ENCODE measurements at places on chromosomes 3 and 15.
A peak's percentile ranks its signal among the peaks of the same experiment; 100 is the strongest.

- DNase-seq, result no peak
Measured at GRCh38 chr15:51229907-51230330, 108.5 kb downstream of the CYP19A1 start.

DNA sequence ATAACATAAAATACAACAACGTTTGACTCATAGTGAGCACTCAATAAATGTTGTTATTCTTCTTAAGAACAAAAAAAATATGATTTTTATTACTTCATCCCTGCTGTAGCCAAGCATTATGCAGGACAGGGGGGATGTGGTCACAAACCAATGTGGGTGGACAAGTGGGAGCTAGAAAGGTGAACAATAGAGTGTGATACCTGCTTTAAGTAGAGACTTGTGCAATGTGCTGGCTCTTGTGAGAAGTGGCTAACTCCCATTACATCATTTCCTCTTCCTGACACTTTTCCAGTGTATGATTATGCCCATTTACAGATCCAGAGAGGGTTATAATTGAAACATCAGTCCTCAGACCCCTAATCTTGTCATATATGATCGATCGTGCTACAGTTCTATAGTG, 193.6 kb downstream of the UBE2E2 start:
- DNase-seq, result no peak

GRCh38 chr3:146223401-146224373, 27.2 kb downstream of the PLSCR4 start:
- DNase-seq, result no peak

GRCh38 chr15:73923488-73924164, 2.6 kb upstream of the LOXL1 start:
- no peak for DNase-seq

DNA sequence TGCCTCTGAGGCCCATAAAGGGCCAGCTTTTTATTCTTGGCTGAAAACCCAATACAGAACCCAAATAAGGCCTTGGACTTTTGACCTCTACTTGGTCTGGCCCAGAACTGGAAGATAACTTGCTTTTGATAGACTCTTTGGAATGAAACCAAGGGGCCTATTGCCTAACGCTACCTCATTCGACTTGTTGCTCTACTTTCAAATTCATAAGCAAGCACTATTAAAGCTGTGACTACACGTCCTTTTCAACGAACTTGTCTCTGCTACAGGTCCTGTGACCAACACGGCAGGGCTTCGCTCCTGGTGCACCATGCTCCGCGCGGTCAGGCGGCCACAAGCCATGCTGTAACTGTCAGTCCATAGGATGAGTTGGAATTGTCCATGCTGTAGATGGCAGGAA, 385.4 kb downstream of the MFSD1 start:
- no peak for DNase-seq

GRCh38 chr3:194830401-194830800, 144.7 kb downstream of the FAM43A start:
- no peak for DNase-seq

- DNase-seq, result peak; percentile 32
Measured at GRCh38 chr3:97417-98258, 98.9 kb upstream of the CHL1 start.

GRCh38 chr15:90044191-90044590, 43.1 kb downstream of the ZNF710 start:
- DNase-seq, result no peak

DNA sequence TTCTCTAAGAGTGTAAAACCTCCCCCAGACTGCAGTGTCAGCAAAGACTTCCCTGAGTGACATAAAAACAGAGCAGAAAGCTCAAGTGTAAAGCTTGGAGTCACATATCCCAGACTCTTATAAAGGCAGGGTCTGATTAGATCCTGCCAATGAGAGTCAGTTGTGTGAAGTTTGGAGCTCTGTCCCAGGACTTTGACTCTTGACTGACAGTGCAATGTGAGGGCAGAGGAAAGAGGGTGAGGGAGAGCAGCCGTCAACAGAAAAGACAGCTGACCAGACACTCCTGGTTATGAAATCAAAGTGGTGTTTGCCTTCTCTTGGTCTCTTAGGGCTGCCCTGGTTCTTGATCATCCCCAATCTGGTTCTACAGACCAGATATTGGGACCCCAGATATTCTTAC, 393.2 kb downstream of the ERC2 start:
- DNase-seq, result no peak

- no peak for DNase-seq
Measured at GRCh38 chr15:67815036-67815592, 10.2 kb upstream of the SKOR1 start.

DNA sequence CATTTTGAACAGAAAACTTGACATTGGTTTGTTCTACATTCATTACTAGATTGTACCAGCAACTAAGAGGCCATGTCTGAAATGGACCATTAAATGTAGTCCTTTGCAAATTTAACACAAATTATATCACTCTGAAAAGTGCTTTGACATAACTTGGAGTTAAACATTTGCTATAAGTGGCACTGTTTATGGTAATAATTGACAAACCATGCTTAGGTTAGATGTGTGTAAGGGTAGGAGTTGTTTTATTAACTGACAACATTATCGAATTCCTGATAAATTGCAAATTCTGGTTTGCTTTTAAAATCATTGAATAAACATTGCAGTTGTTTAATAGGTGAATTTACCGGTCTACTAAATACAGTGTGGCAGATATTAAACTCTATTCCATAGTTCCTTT, 6.1 kb upstream of the TMEM207 start:
- DNase-seq, result no peak

DNA sequence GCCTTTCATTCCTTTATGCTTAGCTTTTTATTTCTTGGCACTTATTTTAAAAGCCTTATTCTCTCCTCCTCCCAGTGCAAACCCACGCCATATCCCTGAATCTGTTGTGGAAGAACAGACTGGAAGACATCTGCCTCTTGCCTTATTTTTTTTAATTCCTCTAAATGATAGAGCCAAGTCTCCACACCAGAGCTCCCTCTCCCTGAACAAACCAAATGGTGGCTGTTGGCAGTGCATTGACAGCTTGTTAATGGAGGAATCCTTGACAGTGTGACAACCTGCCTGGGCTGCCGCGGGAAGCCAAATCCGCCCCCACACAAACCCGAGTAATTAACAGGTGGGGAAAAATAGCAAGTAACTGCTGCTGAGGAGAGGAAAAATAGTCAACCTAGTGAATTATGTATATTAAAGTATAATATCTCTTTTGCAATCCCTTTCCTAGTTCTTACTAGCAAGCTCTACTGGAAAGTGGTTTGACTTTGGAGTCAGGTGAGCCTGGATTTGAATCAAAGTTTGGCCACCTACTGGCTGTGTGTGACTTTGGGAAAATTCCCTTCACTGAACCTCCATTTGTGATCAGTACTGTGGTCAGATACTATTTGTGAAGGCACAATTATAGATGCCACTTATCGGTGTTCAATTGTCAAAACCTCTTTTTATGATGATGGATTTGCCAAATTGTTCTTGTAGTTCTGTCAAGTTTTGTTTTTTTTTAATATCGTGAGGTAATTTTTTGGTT, 589.6 kb downstream of the PDCD6IP start:
- DNase-seq, result no peak

- DNase-seq, result no peak
Measured at GRCh38 chr15:70618929-70619328, 144.4 kb downstream of the UACA start.

DNA sequence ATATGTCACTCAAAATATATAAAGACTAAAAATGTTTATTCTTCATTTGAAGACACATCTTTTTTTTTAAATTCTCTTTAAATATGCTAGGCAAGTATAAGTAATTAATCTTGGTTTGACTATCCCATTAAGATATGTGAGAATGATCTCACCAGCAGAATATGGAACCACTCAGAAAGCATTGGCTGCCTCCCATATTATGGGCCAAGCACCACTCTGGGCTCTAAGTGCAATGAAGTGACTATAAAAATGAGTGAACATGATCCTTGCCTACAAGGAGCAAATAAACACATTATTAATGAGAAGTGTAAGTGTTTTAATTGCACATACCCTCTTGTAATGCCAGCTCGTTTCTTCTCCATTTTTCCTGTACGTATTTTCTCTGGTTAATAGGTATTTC, 328.5 kb downstream of the NAALADL2 start:
- DNase-seq, result no peak

- DNase-seq, result no peak
Measured at GRCh38 chr3:10683106-10683505, 132.9 kb upstream of the SLC6A11 start.

All from NCI-H1930 (cell line).